Hepatocyte (in vitro differentiated cells): ENCODE measurements at places on chromosomes 1 and 21.

DNA sequence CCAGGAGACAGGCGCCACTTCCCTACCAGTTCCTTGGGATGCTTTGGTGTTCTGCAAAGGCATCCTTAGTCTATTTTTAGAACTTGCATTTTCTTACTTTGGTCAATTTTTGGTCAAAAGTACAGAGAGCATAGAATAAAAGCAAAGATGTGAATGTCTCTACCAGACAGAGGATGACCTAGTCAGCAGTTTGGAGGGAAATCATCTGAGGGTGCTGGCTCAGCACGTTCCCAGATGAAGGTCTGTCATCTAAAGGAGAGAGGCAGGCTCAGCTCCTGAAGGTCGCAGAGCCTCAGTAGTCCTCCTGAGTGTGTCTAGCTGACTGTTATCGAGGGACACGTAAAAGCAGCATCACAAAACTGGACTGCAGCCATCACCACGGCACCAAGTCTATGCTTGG is 15.3 kb downstream of the CHRNB2 start:
- no peak overlapping the region for H3K4me3 ChIP-seq
- no peaks in the 10 kb centered on the region for H3K36me3 ChIP-seq
- H3K27me3 ChIP-seq: no peaks in the 10 kb centered on the region
- no peak overlapping the region for H3K27ac ChIP-seq
- no peak for DNase-seq

DNA sequence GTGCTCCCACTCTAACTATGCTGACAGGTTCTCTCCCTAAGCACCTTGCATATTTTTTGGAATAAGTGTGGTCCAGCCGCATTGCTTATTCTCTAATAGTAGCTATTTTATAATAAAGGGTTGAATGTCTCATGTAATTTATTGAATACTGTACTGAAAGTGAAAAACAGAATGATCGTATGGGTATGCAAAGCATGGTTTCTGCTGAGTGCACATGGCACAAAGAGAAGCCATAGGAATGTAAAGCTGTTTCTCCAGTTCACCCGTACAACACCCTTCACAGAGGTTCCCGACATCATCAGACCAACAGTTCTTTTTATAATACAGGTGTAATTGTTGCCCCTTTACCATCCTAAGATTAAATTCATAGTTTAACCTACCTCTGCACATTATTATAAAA is 8.9 kb upstream of the HAO2 start:
- H3K4me3 ChIP-seq: no peak overlapping the region
- no peaks in the 10 kb centered on the region for H3K27me3 ChIP-seq
- H3K27ac ChIP-seq: no peak overlapping the region
- no peaks in the 10 kb centered on the region for H3K4me1 ChIP-seq
- no peak for DNase-seq

DNA sequence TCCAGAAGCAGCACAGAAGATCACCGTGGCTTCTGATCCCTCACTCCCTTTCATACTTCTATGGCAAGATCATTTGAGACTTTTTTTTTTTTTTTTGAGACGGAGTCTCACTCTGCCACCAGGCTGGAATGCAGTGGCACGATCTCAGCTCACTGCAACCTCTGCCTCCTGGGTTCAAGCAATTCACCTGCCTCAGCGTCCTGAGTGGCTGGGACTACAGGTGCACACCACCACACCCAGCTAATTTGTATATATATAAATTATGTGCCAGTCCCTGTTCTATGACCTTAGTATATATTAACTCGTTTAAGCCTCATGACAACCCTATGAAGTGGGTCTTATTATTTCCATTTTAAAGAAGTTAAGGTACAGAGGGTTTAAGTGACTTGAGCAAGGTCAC is 298.5 kb downstream of the VAV3 start:
- H3K4me3 ChIP-seq: no peak overlapping the region
- no peaks in the 10 kb centered on the region for H3K27me3 ChIP-seq
- DNase-seq: no peak
- peak overlapping the region; percentile 12 for H3K27ac ChIP-seq

GRCh38 chr1:185960422-185961321 is 226.5 kb downstream of the HMCN1 start:
- H3K4me3 ChIP-seq: no peak overlapping the region
- no peak overlapping the region for H3K27ac ChIP-seq
- DNase-seq: no peak
- H3K27me3 ChIP-seq: no peaks in the 10 kb centered on the region
